ENCODE measurements at places on chromosomes 2 and 18.

DNA sequence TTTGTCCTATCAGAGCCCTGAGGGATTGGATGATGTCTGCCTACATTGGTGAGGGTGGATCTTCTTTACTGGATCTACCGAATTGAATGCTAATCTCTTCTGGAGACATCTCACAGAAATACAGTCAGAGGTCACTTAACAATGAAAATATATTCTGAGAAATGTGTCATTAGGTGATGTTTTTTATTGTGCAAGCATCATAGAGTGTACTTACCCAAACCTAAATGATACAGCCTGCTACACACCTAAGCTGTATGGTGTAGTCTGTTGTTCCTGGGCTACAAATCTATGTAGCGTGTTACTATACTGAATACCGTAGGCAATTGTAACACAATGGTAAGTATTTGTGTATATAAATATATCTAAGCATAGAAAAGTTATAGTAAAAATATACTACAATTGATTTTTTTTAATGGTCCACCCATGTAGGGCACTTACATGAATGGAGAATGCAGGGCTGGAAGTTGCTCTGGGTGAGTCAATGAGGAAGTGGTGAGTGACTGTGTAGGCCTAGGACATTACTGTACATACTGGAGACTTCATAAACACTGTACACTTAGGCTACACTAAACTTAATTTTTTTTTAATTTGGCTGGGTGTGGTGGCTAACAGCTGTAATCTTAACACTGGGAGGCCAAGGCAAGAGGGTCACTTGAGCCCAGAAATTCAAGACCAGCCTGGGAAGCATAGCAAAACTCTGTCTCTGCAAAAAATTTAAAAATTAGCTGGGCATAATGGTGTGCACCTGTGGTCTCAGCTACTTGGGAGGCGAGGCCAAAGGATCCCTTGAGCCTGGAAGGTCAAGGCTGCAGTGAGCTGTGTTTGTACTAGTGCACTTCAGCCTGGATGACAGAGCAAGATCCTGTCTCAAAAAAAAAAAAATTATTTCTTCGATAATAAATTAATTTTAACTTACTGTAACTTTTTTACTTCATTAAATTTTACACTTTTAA lies 226.3 kb upstream of the UBE2E3 start:
- no peak for DNase-seq

- DNase-seq = no peak
Observed at GRCh38 chr2:73889206-73889605, 3.6 kb upstream of the ACTG2 start.

GRCh38 chr2:28357055-28357454 lies 35.6 kb upstream of the FOSL2 start:
- no peak for DNase-seq

- no peak for DNase-seq
Observed at GRCh38 chr2:68747900-68748299, 13.3 kb downstream of the ARHGAP25 start.

DNA sequence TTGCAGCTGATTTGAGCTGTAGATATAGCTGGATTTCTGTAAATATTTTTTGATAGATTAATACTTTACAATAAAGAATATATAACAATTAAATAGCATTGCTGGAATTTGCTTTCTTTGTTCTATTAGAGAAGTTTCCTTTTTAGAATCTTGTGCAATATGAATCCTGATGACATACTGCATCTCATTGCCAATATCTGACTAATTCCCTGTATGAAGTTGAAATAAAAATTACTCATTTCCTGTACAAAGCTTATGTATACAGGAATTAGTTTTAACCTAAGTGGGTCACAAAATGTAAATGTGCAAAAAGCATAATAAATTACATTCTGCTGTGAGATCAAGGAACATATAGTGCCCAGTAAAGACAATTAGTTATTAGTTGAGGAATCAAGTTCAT lies 72.8 kb upstream of the TMEFF2 start:
- no peak for DNase-seq

DNA sequence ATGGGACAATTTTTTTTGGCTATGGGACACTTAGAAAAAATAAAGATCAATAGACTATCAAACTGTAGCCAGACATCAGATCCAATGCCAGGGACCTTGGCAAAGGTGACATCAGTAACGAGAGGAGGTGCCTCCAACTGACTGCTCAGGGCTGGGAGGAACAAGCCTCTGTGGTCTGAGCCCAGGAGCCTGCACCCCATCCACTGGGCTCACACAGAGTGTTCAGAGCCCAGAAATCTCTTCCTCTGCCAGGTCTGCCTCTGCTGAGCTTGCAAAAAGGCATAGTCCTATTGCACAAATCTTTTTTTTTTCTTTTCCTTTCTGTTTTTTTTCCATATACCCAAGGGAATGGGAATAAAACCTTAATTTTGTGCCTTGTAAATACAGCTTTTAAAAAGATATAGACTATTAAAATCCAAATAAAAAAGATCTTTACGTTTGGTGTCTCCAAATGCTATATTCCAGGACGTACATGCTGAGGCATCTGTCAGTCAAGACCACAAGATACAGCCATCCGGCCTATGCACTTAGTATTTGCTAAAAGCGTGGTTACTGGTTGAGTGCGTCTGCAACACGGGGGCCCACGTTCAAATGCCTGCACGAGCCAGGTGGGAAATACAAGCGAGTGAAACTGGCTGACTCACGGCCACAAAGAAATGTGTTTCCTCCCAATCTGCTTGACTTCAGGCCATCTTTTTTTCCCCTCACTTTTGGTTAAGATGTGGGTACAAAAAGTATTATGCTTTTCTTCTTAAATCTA lies 7.8 kb upstream of the ARHGAP25 start:
- DNase-seq = peak; percentile 84

DNA sequence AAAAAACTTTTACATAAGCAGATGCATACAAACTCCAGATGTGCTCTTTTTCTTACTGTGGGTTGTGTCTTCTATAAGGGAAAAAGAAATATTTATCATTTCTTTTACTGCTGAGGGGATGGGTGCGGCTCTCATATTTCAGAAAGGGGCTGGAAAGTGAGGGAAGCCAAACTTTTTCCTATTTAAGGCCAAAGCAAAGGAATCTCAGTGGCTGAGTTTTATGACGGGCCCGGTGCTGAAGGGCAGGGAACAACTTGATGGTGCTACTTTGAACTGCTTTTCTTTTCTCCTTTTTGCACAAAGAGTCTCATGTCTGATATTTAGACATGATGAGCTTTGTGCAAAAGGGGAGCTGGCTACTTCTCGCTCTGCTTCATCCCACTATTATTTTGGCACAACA lies at the start of gene COL3A1:
COL3A1 (plus strand) TSS at position 210 of the 400 bp plus-strand sequence; CDS start at position 327, 117 bp downstream.
- no peak for DNase-seq

- no peak for DNase-seq
Observed at GRCh38 chr2:141029428-141030078, 1101.3 kb downstream of the LRP1B start.

DNA sequence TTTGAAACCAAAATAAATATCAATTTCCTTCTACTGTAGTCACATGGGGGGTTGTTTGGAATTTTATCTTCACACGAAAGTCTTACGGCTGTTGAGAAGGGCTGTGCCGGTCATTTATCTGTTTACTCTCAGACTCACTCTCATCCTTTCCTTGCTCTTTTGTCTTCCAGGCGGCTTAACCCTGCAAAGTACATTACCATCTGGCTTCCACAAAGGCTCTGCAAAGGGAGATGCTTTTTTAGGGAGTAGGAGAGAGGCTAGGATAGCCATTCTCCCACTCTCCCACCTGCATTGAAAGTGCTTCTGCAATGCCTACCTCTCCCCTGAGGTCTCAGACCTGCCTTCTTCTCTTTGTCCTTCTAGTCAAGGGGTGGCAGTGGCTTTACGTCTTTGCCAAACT lies 247.6 kb downstream of the MEIS1 start:
- no peak for DNase-seq

DNA sequence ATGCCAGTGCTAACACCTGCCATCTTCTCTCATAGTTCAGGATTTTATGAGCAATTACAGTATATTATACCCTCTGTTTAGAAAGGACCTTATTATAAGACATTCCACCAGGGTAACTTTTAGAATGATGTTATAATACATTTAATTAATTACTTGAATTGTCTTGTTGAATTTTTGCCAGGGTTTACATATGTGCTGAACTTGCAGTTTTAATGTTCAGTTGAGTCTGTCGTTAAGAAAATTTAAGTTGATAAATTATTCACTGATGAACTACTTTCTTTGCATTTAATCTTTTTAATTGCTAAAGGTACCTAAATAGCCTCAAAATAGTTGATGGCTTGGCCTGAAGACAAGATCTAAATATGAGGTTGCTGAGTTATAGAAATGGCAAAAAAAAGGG lies 68.1 kb downstream of the SCN2A start:
- no peak for DNase-seq

DNA sequence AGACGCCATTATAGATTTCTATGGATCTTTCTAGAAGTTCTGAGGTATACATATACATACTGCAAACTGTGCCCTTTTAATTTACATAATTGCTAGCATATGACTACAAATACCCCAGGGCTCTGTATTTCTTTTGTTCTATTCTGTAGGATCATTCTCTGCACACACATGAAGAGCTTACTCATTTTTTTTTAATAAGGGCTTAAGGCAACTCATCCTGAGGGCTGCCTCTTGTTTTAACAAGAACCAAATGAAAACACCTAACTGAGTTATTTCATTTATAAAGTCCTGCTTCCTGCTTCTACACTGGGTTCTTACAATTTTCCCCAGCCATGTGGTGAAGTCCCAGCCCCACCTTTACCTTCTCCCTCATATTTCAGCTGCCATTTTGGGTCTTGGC lies 390.5 kb downstream of the IRS1 start:
- DNase-seq = no peak

- no peak for DNase-seq
Observed at GRCh38 chr18:37553633-37554398, 11.8 kb downstream of the CELF4 start.

GRCh38 chr18:13392029-13392750 lies 173.6 kb downstream of the LDLRAD4 start:
- DNase-seq = no peak

GRCh38 chr18:34117319-34117718 lies 107.4 kb downstream of the NOL4 start:
- no peak for DNase-seq

DNA sequence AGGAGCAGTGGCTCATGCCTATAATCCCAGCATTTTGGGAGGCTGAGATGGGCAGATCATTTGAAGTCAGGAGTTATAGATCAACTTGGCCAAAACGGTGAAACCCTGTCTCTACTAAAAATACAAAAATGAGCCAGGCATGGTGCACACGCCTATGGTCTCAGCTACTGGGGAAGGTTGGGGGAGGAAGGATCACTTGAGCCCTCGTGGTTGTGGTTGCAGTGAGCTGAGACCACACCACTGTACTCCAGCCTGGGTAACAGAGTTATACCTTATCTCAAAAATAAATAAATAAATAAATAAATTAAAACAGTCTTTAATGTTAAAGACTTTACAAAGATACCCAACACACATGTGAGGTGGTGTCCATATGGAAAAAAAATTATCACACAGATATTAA lies 134.0 kb downstream of the C2orf74 start:
- no peak for DNase-seq

DNA sequence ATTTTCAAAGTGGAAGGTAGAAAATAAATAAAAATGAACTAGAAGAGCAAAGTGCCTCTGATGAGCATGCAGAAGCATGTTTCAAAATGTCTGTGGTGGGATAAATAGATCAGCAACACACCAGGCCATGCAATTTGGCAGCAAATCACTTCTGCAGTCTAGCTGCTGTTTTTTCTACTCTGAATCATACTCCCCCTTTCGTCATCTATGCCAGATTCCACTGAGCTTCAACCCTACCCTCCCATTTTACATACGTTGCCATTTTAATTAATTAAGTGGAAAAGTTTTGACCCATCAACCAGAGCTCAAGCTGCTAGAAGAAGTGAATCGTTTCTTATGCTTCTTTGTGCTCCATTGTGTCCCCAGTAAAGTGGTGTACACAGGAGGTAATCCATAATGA lies 79.3 kb downstream of the NRXN1 start:
- no peak for DNase-seq

- no peak for DNase-seq
Observed at GRCh38 chr2:46306988-46307655, 9.9 kb downstream of the EPAS1 start.

DNA sequence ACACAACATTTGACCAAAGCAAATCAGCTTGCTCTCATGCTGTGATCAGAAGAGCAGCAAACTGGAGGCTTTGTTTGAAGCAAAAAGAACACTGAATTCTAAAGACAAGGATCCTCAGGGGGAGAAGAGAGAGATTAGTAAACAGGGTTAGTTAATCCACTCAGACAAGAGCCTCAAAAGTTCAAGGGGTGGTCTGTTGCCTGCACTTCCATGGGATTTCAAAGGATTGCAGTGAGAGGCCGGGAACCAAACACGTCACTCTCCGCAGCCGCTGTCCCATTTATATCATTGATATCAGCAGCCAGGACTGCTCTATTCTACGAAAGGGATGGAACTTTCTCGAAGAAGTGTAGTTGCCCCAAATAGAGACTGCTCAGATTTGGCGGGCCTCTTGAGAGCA lies 97.8 kb upstream of the SP3 start:
- DNase-seq = no peak

- no peak for DNase-seq
Observed at GRCh38 chr2:208252716-208253492, 2.0 kb downstream of the IDH1 start.

DNA sequence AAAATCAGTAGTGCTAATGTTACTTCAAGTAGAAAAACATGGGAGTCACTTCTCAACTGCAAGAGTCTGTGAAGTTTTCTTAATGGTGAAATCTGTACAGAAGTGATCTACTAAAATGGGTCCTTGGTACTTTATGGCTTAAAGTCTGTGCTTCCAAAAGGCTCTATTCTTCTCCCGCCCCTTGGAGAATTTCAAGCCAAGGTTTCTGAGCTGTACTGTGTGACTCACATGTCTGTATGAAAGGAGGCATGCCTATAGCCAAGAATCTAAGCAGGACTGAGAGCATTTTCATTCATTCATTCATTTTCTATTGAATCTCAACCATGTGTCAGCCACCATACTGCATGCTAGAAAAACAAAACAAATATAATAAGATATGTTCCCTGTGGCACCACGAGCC lies 19.8 kb upstream of the DDX18 start:
- no peak for DNase-seq

GRCh38 chr18:70256184-70256583 lies 32.7 kb upstream of the SOCS6 start:
- DNase-seq = no peak

DNA sequence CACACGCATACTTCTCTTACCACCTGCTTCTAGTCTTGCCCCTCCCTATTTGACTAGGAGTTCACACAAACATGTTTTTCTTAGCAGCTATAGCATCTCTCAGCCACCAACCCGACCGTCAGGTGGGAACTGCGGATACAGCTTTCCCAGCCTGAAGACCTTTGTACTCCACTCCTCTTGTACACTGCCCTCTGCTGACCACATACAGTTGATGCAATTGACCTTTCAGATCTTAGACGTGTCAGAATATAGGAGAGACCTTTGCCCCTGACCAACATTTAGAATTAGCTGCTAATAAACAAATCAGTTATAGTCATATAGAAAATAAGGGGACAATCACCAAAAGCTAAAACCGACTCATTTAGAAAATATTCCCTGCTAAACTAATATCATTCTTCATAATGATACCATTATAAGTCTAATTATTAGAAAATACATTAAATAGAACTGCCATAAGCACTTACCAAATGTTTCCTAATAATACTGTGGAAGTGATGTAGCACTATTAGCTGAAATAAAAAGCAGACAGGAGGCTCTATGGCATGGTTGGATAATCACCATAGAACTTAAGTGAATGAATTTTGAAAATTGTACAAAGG lies 208.4 kb downstream of the RAD51AP2 start:
- no peak for DNase-seq
